ENCODE measurements at places on chromosomes 16 and 17. TPM values are rescaled to one million over a fixed set of nuclear protein-coding genes. Genes with fewer than 3 reads are reported as not detected.
A peak's percentile ranks its signal among the peaks of the same experiment; 100 is the strongest.

- peak; percentile 22 for DNase-seq
Measured at GRCh38 chr17:72338847-72339790, 218.3 kb downstream of the SOX9 start.

- DNase-seq, result peak; percentile 76
Measured at GRCh38 chr17:62653826-62654761, 26.6 kb downstream of the MRC2 start.

DNA sequence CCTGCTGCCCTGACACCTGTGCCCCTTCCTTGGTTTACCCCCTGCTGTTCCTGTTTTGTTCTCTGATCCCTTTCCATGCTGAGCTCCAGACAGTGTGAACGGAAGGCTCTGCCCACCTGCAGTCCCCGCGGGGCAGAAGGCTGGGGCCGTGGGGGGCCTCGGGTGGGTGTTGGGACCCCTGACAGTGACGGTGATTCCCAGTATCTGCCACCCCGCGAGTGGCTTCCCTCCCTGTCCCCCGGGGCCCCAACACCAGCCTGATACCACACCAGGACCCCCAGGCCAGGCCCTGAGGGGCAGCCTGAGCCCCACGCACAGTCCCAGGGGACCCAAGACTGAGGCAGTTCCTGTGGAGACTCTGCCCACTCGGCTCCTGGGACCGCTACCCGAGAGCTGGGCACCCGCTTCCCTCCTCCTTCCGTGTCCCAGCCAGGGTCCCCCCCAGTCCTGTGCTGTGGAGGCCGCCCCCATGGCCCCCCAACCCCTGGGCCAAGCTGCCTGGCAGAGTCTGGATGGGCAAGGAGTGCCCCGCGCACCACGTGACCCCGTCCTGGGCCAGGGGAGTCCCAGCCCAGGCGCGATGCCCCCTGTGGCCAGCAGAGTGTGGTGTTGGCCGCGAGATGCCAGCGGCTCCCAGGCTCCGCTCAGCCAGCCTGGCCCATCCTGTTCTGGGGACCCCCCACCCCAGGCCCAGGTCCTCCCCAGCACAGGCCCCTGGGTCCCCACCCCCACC lies 10.0 kb upstream of the C1QTNF8 start:
- DNase-seq, result peak; percentile 82

- DNase-seq, result no peak
Measured at GRCh38 chr16:2827374-2827791, 2.7 kb upstream of the ZG16B start.

DNA sequence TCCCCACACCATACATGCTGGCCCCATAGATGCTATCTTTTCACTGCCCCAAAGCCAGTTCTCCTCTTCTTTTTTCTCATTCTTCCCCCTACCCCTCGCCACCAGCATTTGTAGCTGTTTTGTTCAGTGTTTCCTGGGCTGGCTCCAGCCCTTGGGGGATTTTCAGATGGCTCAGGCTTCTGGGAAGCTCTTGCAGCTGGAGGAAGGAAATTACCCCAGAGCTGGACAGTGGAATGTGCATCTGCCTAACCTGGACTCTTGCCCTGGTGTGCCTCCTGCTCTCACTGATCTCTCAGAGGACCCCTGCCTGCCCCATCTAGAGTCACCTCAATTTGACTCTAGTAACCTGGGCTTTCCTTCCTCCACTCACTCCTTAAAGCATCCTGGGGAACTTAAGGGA lies 82.8 kb downstream of the MYH13 start:
- no peak for DNase-seq

KCNH4 gene
- polyA plus RNA-seq, result 0.26 TPM
